Naive thymus-derived CD4-positive, alpha-beta T cell (primary cell): ENCODE measurements at places on chromosomes 1 and 21.

DNA sequence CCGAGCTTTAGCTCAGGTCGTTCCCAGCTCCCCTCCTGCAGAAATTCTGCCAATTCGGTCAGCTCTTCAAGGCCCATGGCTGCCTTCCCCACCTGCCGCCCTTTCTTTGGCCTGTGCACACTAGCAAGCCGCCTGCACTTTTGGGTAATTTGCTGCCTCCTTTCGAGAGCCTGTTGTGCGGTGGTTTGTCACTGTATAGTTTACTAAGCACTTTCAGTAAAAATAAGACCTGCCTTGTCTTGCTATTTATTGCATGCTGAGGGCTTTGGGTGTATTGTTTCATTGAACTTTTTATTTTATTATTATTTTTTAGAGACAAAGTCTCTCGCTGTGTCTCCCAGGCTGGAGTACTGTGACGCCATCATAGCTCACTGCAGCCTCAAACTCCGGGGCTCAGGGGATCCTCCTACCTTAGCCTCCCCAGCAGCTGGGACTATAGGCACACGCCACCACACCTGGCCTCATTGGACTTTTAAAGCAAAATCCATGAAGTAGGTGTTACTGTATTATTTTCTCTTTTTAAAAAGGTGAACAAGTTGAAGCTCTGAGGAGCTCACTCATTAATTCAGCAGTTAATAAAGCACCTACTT, 1.1 kb upstream of the FABP3 start:
- DNase-seq: peak; percentile 3

GRCh38 chr1:201562659-201563405, 23.9 kb downstream of the NAV1 start:
- no peak for DNase-seq

DNA sequence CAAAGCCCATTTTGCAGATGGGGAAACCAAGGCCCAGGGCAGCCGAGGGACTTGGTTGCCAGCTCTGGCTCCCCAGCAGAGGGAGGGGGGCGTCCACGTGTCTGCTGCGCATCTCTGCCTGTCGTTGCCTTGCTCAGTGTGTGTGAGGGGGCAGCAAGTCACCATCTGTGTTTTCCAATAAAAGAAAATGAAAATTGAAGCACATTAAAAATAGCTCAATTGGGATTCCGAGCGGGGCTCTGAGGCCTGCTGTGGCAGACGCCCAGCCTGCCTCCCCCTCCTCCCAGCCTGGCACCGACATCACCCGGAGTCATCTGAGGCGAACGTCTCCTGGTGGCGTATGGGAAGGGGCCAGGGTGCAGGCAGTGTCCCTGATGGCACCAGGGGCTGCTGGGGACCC, 51.2 kb downstream of the EPHB2 start:
- no peak for DNase-seq

DNA sequence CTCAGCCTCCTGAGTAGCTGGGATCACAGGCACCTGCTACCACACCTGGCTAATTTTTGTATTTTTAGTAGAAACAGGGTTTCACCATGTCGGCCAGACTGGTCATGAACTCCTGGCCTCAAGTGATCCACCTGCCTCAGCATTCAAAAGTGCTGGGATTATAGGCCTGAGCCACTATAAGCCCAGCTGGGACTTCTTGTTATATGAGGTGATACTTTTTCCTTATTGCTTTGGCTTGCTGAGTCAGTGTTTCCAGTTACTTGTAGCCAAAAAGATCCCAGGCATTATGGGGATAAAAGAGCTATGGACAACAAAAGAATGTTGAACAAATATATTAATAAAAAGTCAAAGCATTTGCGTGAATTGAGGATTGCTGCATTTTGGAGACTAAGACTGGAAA, 69.9 kb upstream of the LPGAT1 start:
- DNase-seq: no peak

GRCh38 chr1:213767683-213768082, 220.1 kb upstream of the PROX1 start:
- no peak for DNase-seq

DNA sequence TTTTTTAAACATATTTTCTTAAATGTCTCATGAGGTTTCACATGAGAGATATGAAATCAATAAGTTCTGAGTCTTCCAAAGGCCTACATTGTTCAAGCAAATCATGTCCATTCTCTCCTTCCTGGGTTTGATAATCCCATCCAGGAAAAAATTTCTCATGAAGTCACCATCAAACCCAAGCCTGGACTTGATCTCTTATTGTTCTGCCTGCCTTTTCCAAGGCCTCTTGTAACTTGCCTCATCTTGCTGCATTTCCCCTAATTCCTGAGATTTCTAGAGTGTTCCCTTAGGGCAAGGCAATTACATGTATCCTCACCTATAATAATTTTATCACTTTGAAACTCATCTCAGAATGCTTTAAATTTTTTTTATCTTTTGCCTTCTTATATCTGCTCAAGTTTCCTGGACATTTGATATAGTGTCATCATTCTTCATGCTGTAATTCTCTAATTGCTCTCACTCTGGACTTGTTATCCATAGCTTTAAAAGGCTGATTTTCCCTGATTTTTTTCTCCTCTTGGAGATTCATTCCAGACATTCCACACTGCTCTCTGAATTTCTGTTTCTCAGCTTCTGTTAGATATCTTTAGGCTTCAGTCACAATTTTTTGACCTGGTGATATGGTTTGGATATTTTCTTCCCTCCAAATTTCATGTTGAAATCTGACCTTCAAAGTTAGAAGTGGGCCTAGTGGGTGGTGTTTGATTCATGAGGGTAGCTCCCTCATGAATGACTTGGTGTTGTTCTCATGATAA, 126.4 kb downstream of the LRRC7 start:
- DNase-seq: no peak

DNA sequence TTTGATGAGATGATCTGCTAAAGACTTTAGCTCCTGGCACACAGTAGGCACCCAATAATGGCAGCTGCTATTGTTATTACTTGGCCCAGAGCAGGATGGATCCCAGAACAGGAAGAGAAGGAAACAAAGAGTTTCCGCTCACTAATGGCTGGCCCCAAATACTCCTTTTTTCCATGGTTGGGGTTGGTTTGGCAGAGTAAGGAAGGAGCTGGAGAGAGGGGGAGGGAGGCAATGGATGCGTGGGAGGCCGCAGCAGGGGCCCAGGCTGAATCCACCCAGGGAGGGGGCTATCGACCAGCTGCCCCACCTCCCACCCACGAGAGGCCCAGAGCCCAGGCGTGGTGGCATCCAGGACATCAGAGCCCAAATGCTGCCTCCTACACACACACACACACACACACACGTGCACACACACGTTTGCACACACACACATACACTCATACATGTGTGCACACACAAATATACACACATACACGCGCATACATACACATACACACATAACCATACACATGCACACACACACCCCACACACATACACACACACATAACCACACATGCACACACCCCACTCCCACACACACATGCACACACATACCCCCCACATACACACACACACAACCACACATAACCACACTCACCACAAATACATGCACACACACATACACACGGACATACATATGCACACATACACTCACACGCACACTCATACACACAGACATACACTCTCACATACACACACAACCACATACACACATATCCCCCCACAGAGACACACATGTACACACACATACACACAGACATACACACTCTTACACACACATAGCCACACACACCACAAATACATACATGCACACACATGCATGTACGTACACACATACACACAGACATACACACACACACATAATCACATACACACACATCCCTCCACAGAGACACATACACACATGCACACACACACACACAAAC, 25.2 kb downstream of the C1QB start:
- DNase-seq: no peak

- DNase-seq: no peak
These were observed 940 bp downstream of the NES start for GRCh38 chr1:156676114-156676819.

DNA sequence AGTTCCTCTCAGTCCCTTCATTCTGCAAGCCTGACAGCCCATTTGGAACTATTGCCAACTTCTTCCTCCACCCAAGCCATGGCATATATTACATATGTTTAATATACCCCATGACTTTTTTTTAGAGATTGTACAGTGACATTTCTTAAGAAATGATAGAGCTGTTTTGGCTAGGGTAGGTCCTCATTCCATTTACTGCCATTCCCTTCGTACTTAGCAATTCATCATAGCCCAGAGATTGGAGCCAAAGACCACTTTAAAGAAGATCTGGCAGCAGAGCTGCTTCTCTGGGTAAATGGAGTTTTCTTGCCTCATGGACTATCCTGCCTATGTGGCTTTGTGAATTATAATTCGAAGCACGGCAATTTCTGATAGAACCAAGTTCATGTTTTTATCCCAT, 93.4 kb downstream of the ST3GAL3 start:
- DNase-seq: no peak

DNA sequence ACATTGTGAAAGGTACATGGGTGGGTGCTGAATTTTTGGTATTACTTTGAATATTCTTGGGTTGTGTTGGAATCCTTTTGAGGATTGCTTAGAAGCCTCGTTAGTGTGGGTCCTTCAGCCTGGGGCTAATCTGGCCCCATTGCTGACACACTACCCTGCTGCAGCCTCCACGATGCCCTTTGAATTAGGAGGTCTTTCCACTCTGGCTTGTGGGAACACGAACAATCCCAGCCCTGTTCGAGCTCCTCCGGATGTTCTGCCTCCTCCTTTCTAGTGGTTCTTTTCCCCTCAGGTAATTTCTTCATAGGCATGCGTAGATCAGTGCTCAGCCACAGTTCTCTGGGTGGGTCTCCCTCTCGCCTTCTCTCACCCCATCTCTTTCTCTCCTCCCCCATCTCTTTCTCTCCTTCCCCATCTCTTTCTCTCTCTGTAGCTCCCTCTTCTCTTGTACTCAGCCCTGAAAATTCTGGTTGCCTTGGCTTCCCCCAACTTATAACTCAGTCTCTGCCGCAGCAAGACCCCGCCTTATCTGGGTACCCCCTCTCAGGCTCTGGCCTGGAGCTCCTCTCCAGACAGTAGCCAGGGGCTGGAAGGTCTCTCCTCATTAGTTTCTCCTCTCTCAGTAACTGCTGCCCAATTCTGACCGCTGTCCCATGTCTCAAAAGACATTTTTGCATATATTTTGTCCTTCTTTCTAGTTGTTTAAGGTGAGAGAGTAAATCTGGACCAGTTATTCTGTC, 46.0 kb upstream of the SLC19A1 start:
- DNase-seq: no peak

- DNase-seq: no peak
These were observed 15.0 kb upstream of the TGFB2 start for GRCh38 chr1:218330043-218330623.
